ENCODE measurements at places on chromosomes 11 and 22. TPM values are rescaled to one million over a fixed set of nuclear protein-coding genes. Genes with fewer than 3 reads are reported as not detected.

LRRC56 gene
- total RNA-seq: 0.35 TPM

GRCh38 chr22:36445158-36445668 is 36.2 kb downstream of the TXN2 start:
- no peak for DNase-seq

ENTHD1 gene
- total RNA-seq: not detected

DNA sequence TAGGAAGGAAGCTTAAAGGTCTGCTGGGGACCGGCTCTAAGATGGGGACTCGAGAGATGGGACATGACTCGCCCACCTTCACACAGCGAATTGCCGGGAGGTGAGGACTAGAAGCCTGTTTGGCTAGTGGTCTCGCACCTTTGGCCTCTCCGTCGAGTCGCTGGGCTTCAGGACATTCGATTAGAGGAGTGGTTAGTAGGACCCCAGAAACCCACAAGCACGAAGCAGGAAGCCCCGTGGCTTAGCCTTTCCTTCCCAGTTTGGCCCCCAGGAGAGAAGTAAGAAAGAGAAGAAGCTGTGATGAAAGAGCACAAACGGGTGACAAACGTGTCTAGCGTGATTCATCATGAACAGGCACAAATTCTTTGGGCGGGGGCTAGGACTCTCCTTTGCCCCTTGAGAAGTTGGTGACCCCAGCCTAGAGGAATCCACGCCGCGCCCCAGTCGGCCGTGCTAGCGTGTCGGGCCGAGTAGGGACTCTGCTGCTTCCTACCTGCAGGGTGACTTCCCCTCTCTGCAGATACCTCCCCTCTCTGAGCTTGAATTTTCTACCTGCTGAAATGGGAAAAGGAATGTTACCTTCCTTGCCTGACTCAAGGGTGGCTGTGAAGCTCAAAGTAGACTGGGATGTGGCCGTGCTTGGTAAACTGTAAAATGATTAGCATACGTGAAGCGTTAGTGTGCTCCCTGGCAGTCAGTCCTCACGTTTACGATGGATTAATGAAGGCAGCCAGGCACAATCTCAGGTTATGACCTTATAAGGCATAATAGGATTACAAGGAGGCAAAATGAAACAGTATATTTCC is 1.1 kb upstream of the ADM start:
- no peak for DNase-seq

GRCh38 chr22:26345496-26345895 is 83.6 kb upstream of the ASPHD2 start:
- no peak for DNase-seq

- no peak for DNase-seq
Observed at GRCh38 chr11:92082652-92083051, 142.0 kb upstream of the FAT3 start.

ARHGAP20 gene
- 1.6 TPM for total RNA-seq

DNA sequence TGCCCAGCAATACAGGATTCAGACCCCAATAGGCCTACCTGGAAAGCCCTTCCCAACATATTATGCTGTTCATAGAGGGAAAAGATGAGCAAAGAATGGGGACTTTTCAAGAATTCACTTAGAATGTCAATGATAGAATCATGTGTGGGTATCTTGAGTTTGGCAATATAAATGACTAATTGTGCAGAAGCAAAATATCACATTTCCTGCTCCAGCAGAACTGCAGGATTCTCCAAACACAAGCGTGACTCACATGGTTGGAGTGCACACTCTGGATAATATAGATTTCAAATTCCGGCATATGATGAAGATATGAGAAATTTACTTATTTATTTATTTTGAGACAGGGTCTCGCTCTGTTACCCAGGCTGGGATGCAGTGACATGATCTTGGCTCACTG is 12.5 kb upstream of the APOL5 start:
- DNase-seq: no peak

CBY1 gene
- total RNA-seq: 15.1 TPM

DNA sequence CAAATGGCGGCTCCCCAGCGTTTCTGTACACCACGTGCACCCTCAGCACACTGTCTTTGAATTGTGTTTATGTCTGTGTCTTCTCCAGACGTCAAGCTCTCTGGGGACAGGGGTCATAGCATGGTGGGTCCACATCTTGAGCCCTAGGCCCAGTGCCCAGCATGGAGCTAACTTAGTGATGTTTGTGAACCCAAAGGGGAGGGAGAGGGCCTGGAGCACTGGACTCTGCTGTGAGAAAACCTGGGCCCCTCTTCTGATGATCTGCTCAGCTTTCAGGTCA is 4.3 kb downstream of the MRGPRG start:
- no peak for DNase-seq

- DNase-seq: no peak
Observed at GRCh38 chr11:75470476-75471080, 37.6 kb upstream of the KLHL35 start.

DNA sequence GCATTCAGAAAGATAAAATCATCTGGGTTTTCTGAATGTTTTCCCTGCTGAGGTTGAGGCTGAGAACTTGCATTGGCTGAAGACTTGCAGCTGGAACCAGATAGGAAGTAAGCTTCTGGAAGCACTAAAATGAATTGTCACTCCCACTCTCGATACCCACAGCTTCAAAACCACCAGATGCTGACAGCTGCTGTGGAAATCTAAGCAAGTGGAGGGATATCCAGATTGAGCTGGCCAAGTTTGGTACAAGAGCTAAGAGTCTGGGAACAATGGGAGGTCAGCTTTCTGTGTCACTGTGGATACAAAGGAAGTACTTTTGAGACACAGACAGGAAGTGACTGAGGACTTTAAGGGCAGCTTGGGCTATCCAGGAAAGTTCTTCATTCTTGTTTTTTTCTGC is 51.3 kb upstream of the CD44 start:
- DNase-seq: no peak

- no peak for DNase-seq
Observed at GRCh38 chr11:67289651-67290479, 762 bp downstream of the ANKRD13D start.

DNA sequence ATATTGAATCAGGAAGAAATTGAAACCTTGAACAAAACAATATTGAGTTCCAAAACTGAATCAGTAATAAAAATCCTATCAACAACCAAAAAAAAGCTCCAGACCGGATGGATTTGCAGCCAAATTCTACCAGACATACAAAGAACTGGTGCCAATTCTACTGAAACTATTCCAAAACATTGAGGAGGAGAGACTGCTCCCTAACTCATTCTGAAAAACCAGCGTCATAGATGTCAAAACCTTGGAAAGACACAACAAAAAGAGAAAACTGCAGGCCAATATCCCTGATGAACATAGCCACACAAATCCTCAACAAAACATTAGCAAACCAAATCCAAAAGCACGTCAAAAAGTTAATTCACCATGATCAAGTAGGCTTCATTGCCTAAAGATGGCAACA is 353.8 kb downstream of the TMEM135 start:
- DNase-seq: no peak

UQCR10 gene
- total RNA-seq: 64.2 TPM

DNA sequence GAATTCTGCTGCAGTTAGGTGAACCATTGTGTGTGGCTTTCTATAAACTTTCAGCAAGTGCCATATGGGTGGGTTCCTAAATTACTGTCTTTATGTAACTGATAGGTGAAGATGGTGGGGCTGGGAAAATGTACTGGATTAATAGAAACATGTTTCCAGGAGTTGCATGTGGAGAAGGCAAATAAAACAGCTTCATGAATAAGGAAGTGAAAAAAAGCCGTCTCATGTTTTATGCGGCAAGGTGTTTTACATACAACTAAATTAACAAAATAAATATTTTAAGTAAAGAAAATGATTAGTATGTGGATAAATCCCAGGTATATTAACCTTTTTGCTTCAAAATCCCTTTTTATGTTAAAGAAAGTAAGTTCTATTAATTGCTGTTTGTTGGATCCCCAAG is 67.2 kb downstream of the EXT2 start:
- no peak for DNase-seq

GNAZ gene
- total RNA-seq: 4.2 TPM

C11orf91 gene
- not detected for total RNA-seq

GRCh38 chr11:111229604-111230003 is 15.9 kb upstream of the POU2AF2 start:
- DNase-seq: no peak

DNA sequence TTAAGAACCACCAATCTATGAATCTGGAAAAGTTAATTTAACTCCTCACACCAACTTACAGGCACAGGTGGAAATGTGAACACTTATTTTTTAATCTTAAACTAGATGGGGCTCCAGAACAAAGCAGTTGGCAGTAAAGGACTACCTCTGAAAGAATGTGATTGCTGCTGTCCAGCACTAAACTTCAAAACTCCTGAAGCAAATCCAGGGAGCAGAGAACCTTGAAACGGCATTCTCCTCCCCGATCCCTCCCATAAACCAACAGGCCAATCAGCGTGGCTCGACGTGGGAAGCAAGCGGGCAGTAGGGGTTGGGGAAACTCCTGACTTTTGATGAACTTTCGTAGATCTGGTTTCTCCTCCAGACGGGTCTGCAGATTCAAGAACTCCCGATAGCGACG is 5.0 kb downstream of the SNX19 start:
- no peak for DNase-seq

APOBEC3H gene
- total RNA-seq: 0.92 TPM

GRCh38 chr11:10005955-10006525 is 288.0 kb downstream of the SBF2 start:
- no peak for DNase-seq

Data from esophagus squamous epithelium (tissue), 5 donors.